ENCODE measurements at places on chromosomes 11 and 22.

DNA sequence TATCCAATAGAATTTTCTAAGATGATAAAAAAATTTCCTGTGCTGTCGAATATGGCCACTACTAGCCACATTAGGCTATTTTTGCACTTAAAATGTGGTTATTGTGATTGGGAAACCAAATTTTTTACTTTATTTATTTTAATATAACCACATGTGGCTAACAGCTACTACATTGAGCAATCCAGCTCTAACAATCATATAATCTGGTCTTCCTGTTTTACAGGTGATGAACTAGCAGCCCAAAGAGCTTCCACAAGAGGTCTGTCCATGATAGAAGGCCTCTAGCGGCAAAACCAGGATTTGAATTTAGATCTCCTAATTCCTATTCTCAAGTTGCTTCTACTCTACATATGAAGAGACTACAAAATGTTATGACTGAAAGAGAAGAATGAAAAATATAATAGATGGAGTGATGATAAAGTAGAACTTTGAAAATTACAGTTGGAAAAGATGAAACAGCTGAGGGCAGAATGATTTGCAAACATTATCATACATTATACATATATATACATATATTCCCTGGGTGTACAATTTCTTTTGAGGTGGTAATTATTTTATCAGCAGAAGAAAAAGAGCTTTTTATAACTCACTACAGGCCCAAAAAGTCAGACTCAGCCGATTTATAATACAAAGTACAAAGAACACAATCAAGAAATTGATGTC lies 363.5 kb upstream of the PITPNB start:
- peak; percentile 49 for DNase-seq

- DNase-seq = no peak
Measured at GRCh38 chr11:64998141-64998540, 1.4 kb upstream of the BATF2 start.

- DNase-seq = no peak
Measured at GRCh38 chr11:122375687-122376399, 259.8 kb upstream of the BLID start.

- peak; percentile 45 for DNase-seq
Measured at GRCh38 chr22:38868886-38869381, 3.1 kb downstream of the CBX6 start.

GRCh38 chr11:108115500-108116140 lies 5.7 kb upstream of the ACAT1 start:
- DNase-seq = no peak

DNA sequence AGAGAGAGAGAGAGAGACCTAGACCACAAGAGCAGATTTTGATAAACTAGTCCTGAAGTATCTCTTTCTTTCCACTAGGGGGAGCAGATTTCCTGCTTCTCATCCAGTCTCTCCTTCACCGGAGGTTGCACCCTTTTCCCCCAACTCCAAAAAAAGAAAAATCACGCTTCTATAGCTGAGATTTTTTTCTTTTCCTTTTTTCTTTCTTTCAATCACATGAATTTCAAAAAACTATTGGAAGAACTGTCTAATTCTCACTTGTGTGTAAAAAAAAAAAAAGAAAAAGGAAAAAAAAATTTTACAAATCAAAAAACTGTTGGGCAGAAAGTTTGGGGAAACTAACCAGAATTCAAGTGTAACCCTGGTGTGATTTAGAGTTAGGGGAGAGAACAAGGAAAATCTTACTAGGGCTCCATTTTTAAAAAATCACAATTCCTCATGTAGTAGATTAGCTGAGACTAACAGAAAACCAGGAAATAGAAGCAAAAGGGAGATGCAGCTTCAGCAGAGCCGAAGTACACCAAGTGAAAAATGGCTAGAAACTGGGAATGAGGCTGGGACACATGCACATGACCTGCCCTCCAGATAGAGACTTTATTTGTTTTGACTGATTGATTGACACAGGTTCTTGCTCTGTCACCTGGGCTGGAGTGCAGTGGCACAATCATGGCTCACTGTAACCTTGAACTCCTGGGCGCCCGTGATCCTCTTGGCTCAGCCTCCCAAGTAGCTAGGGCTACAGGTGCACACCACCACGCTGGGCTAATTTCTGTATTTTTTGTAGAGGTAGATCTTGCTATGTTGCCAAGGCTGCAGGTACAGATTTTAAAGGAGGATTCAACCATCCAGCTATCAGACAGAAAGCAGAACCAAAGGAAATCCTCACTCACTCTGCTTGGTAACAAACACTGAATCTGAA lies 27.1 kb downstream of the SDHD start:
- peak; percentile 21 for DNase-seq

DNA sequence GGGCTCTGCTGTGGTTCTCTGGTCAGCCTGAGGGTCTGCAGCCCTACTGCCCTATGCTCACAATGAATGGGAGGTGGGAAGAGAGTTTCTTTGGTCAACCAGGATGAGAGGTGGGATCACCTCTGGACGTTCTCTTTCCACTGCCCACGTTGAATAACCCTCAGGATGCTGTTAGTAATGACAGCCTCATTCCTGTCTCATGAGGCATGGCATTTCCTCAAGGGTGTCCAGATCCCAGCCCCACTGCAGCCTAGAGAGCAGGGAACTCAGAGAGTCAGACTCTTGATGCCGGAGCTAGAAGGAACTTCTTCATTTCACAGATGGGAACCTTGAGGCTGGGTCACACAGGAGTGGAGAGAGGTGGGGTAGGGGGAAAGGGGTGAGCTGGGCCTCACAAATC lies 196.0 kb downstream of the CEP164 start:
- no peak for DNase-seq

- no peak for DNase-seq
Measured at GRCh38 chr11:473962-474785, 24.1 kb downstream of the PTDSS2 start.

GRCh38 chr22:24424901-24425775 lies 2.3 kb upstream of the ADORA2A start:
- no peak for DNase-seq

GRCh38 chr22:28154861-28155260 lies 235.8 kb upstream of the PITPNB start:
- no peak for DNase-seq

GRCh38 chr11:65491163-65491465 lies 7.7 kb upstream of the MALAT1 start:
- DNase-seq = no peak

GRCh38 chr11:92920331-92920730 lies 49.1 kb upstream of the MTNR1B start:
- no peak for DNase-seq

DNA sequence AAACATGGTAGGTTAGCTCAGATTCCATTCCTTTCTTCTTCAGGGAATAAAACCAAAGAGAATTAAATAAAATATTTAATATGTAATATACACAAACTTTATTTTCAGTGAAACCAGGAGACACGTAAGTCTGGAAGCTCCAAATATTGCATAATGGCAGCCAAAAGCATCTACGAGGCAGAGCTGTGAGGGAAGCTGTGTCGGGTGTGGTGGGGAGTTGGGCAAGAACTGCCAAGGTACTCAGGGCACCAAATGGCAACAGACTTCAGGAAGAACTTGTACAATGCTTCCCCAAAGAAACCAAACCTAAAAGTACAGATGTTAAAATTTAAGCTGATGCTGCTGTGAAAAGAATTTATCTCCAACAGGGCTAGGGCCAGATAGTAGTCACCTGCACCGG lies 47.5 kb upstream of the C11orf87 start:
- DNase-seq = no peak

DNA sequence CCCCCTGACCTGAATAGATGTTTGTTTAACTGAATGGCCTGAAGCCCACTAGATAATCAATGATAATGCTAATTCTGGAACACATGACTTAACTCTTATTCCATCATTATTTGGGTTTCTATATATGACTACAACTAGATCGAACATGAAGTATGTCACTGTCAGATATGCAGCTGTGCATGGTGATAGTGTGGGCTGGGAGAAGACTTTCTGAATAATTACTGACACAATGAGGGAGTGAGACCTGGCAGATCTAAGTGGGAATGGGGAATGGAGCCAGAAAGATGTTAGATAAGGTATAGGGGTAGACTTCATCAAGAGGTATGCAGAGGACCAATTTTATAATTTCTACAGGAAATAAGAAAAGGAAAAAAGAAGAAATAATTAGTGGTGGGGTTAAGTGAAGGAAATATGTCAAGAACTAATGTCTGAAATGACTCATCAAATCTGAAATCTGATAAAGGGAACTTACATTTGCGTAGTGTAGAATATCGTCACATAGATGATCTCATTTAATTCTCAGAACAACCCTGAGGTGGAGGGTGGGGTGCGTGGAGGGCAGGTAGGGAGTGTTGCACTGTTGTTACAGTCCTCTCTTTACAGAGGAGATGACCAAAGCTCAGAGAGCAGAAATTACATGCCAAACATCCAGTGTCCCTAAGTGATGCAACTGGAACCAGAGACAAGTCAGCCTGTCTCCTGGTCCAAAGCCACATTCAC lies 68.2 kb upstream of the EED start:
- DNase-seq = no peak

- DNase-seq = no peak
Measured at GRCh38 chr11:8631395-8632118, 37.5 kb upstream of the STK33 start.

DNA sequence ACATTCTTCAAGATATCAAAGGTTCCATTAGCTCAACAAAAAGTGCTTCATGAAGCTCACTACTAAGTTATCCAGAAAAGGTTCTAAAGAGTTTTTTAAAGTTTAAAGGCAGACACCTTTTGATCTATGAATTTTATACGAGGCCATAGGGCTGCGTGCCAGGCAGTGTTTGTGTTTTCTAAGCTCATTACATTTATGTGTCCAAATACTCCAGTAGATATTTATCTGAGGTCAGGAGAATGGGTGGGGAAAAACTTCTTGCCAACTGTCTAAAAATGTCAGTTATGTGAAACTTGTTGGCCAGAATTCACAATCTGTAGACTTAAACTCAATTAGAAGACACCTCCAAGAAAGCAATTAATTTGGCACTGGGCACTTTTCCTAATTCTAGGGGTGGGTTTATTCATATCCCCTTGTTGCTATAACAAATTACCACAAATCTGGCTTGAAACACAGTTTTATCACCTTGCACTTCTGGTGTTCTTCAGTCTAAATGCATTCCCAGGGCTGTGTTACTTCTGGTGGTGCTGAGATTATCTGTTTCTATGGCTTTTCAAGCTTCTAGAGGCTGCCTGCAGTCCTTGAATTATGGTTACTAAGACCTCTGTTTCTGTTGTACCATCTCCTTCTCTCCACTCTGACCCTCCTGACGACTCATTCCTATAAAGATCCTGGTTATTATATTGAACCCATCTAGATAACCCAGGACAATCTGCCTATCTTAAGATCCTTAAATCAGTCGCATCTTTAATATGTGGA lies 1030.4 kb upstream of the CNTN5 start:
- DNase-seq = no peak

- peak; percentile 85 for DNase-seq
Measured at GRCh38 chr22:44107340-44107739, 73.4 kb upstream of the PARVG start.

DNA sequence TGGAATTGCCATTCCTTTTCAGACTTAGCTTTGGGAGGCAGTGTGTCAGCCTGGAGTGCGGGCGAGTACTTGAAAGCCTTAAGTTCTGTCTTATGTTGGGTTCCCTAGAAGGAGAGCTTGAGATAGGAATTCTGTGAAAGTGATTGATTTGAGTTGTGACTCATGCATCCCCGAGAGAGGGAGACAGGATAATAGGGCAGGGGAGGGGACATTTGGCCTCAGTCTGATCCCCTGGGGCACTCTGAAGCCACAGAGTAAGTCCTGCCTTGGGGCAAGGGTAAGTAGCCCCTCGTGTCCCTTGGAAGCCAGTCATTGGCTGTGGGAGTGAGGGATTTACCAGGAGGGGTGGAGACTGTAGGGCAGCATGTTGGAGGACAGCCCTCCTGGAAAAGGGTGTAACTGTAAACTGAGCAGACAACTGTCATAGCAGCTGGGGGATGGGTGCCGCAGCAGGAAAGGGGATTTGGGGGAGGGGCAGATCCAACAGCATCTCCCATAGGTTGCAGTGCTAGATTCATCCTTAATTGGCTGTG lies 44.0 kb downstream of the KIAA1671 start:
- DNase-seq = peak; percentile 92

- DNase-seq = no peak
Measured at GRCh38 chr11:78019808-78020207, 3.3 kb downstream of the KCTD14 start.

DNA sequence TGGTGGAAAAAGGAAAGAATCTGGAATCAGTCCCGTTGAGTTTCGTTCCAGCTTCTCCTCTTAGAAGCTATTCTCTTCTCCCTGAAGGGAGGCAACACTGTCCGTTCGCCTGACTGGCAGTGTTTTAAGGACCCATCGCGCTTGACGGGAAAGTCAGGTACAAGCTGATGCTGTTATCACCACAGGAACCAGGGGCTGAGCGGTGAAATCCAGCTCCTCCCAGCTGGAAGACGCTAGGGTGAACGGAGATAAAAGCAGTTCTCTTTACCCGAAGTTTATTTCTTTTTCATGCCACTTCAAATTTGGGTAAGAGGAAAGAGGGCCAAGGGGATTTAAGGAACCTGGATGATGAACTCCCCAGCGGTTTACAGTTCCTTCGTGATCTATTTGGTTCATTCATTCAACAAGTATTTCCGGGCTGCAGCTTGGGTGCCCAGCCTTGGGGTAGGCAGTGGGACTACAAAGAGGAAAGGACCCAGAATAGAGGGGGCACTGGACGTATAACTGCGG lies 551 bp upstream of the DEUP1 start:
- no peak for DNase-seq

GRCh38 chr11:72630104-72630852 lies 43.9 kb downstream of the PDE2A start:
- DNase-seq = no peak
